ENCODE measurements at places on chromosomes 13 and 19. TPM values are rescaled to one million over a fixed set of nuclear protein-coding genes. Genes with fewer than 3 reads are reported as not detected.

Gene PCDH8
- total RNA-seq: not detected

Gene USHBP1
- total RNA-seq: not detected

Gene SIGLEC12
- total RNA-seq: not detected

Gene IZUMO2
- not detected for total RNA-seq

Gene LIPE
- total RNA-seq: 1.5 TPM

Gene ZNF552
- total RNA-seq: 3.1 TPM

Gene AMH
- total RNA-seq: 5.8 TPM

Gene ZNF296
- total RNA-seq: 0.27 TPM

Gene BORA
- total RNA-seq: 14.6 TPM
